ENCODE measurements at places on chromosomes 5 and 9. TPM values are rescaled to one million over a fixed set of nuclear protein-coding genes. Genes with fewer than 3 reads are reported as not detected.

DNA sequence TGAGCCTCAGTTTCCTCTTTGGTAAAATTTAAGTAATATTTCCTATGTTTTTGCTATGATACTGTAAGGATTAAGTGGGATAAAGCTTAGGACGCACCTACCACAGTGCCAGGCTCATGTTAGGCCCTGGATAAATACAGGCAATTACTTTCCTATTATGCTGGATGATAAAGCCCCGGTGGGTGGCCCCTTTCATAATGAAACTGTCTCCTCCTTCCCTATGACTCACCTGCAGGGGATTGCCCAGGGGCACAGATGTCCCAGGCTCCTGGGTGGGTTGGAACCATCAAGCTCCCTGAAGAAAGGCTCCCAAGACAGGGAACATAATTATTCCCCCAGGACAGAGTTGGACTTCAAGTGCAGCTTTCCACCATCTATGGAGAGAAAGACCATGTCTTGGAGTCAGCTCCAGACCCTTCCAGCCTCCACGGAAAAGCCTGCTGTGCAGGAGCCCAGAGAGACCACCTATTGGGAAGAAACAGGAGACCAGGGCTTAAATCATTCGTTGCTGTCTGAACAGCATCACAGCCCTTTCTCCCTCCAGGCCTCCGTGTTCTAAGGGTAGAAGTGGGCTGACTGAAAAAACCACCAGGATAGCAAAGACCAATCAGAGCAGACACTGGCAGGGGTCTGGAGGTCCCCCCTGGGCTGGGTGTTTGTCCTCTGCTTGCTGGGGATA lies 43.2 kb upstream of the FOXE1 start:
- H3K36me3 ChIP-seq = no peaks in the 10 kb centered on the region
- H3K4me1 ChIP-seq = peaks cover 38% of the 10 kb centered on the region
- no peak overlapping the region for H3K4me3 ChIP-seq

ADAMTS2 gene
- 3.0 TPM for total RNA-seq

DNA sequence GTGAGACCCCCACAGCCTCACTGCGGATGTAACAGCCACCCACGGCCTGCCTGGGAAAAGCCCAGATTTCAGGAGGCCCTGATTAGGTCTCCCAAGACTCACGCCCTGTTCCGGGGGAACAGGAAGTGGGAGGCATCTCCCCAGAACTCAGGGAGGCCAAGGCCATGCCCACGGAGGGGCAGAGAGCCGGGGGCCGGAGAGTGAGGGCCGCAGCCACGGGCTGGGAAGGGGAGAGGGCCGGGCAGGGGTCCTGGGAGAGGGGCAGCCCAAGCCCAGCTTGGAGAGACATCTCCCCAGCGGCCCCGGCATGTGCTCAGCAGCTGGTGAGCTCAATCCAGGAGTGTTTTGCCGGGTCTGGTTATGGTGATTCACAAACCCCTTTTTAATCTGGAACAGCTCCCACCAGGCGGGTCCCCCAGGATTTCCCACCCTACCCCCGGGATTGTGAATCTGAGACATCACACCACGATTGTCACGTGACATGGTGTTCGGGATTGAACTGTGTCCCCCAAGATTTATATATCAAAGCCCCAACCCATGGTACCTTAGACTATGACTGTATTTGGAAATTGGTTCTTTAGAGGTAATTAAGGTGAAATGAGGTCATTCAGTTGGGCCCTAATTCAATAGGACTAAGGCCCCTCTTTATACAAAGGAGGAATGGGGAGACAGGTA lies 26.6 kb downstream of the KCNT1 start:
- H3K27ac ChIP-seq = no peak overlapping the region
- no peaks in the 10 kb centered on the region for H3K27me3 ChIP-seq
- no peak for DNase-seq
- H3K4me3 ChIP-seq = no peak overlapping the region
- H3K4me1 ChIP-seq = no peaks in the 10 kb centered on the region
- H3K36me3 ChIP-seq = no peaks in the 10 kb centered on the region

TOR4A gene
- total RNA-seq = 2.8 TPM

SPATA31A3 gene
- total RNA-seq = not detected

Measured in neural progenitor cell (in vitro differentiated cells).